ENCODE measurements at places on chromosomes 6 and 20.

DNA sequence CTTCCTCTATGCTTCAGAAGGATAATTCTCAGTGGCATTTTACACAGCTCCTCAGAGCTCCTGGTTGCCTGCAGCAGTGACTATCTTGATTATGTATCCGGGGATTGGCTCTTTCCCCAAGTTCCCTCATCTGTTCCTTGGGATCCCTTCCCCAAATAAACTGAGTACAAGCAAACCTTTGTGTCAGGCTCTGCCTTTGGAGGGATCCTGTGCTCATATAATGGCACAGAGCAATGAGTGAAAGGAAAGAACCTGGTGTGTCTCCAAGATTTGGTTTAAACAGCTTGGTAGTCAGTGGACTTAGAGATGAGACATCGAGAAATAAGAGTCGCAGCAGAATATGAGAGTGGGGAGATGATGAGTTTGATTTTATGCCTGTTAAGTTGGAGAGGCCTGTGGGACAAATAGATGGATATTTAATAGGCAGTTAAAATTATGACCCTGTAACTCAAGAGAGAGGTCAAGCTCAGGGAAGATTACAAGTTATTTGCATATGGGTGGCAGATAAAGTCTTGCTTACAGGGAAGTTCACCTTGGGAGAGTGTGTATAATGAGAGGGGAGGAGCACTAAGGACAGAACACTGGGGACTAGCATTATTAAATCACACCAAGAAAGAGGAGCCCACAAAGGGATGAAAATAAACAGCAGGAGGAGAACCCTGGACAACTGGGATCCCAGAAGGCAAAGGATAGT lies 44.1 kb upstream of the GCLC start:
- no peak for DNase-seq

DNA sequence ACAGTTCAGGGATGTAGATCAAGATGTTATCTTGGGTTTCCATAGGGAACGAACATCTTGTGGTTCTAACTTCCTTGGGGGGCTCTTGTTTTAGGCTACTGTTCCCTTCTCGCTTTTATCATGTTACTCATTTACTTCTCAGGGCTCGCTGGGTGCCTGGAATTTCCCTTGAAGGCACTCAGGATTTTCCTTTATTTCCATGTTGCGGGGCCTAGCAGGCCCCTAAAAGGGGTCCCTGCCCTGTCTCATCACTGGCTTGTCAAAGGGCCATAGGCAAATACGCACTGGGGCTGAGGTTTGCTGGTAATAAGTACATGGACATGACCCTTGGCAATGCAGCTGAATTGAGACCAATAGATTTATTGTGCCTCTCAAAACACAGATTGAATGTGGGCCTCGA lies 262.3 kb downstream of the CDH4 start:
- DNase-seq, result peak; percentile 32

DNA sequence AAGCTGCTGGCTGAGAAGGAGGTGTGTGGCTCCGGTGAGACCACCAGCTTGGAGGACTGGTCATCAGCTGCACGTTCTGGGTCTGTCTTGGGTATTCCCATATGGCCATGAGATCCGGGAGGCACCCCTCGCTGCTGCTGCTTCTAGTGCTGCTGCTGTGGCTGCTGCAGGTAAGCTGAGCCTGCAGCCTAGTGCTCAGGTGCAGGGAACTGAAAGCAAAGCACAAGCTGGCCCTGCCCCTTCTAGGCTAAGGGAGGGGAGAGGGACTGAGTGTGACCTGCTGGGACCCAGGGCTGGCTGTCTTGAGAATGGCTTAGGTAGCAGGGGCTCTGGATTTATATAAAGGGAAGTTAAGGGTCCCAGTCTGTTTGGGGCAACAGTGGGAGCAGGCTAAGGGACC lies 403 bp downstream of the CDH26 start:
- no peak for DNase-seq

GRCh38 chr6:36467625-36468024 lies 24.8 kb downstream of the KCTD20 start:
- DNase-seq, result no peak

DNA sequence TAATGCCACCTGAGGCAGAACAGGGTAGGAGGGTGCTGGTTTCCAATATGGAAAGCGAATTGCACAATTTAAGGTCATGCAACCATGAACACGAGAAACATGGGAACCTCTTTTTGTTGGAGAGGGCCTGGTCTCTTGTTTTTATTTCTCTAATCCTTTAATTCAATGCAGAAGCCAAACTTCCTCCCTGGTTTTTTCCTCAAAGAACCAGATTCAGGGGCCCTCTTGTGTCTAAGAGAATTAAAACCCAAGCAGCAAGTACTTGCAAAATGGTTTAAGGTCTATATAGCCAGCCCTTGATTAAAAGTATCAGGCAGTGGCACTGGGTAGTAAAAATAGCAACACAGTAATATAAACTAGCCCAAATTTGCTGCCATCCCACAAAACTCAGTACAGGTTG lies 19.5 kb downstream of the GSTA4 start:
- no peak for DNase-seq

DNA sequence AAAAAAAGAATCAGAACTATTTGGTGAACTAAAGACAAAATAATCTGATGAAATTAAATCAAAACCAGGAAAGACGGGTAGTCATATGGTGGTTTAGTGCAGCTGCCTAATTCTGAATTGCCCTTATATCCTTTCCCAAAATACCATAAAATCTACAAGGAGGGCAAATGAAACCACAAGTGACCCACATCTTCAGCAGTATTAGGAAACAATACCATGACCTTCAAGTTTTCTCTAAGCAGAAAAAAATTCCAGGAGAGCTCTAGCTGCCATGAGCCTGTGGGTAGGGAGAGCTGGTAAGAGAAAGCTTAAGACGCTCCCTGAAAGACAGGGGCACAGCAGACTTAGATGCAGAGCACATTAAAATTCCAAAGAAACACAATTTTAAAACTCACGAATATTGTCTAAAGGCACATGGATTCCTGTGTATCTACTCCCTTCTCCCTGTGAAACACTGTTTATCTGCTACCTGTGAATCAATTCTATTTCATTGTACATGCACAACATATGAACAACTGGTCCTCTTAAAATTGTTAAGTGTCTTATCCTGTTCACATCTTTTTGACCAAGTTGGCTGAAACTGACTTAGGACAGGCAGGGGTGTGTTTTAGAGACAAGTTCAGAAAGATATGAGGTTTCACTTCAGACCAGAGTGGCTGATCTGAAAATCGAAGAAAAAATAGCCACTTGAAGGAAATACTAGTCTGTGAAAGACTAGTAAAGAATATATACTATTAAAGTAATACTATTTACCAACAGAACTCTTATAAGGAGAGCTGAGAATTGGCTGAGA lies 153.6 kb upstream of the SHLD1 start:
- DNase-seq, result no peak
